ENCODE measurements at places on chromosomes 13 and 19. TPM values are rescaled to one million over a fixed set of nuclear protein-coding genes. Genes with fewer than 3 reads are reported as not detected.

The POSTN gene
- total RNA-seq: 0.13 TPM

The ZNF226 gene
- 8.2 TPM for total RNA-seq

- no peak overlapping the region for H3K4me3 ChIP-seq
- H3K27ac ChIP-seq: no peak overlapping the region
- no peak for DNase-seq
- H3K27me3 ChIP-seq: no peaks in the 10 kb centered on the region
These were observed 3.1 kb upstream of the TMEM86B start for GRCh38 chr19:55231391-55232285.

GRCh38 chr13:96794669-96795068, 199.6 kb downstream of the OXGR1 start:
- H3K36me3 ChIP-seq: no peaks in the 10 kb centered on the region
- no peak overlapping the region for H3K4me3 ChIP-seq
- H3K27ac ChIP-seq: no peak overlapping the region
- DNase-seq: no peak

GRCh38 chr13:105442949-105443699, 1092.3 kb downstream of the EFNB2 start:
- H3K4me3 ChIP-seq: no peak overlapping the region
- no peaks in the 10 kb centered on the region for H3K4me1 ChIP-seq
- H3K27ac ChIP-seq: no peak overlapping the region
- no peaks in the 10 kb centered on the region for H3K27me3 ChIP-seq
- DNase-seq: no peak

GRCh38 chr13:30696278-30697176, 38.8 kb upstream of the ALOX5AP start:
- H3K27me3 ChIP-seq: peaks cover 13% of the 10 kb centered on the region
- no peaks in the 10 kb centered on the region for H3K36me3 ChIP-seq
- no peak overlapping the region for H3K4me3 ChIP-seq
- no peaks in the 10 kb centered on the region for H3K4me1 ChIP-seq
- DNase-seq: no peak
- H3K27ac ChIP-seq: no peak overlapping the region

All from K562 (cell line).